ENCODE measurements at places on chromosomes 11 and 22.
A peak's percentile ranks its signal among the peaks of the same experiment; 100 is the strongest.

GRCh38 chr11:2302896-2303626 lies 1.2 kb downstream of the TSPAN32 start:
- DNase-seq, result no peak

GRCh38 chr11:78000193-78000592 lies 5.7 kb upstream of the INTS4 start:
- DNase-seq, result peak; percentile 44

DNA sequence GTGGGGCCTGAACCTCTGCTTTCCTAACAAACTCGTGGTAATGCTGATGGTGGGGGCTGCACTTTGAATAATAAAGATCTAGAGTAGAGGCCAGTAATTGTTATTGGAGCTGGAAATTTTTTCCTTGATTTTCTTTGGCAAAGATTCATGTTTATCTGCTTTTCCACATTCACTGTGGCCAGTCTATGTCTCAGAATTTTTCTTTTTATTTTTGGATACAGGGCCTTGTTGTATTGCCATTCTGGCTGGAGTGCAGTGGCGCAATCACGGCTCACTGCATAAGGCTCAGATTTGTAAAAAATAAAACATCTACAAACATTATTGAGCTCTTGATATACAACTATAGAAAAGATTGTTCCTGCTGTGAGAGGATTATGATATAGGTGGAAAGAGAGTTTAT lies 1.6 kb downstream of the TMEM135 start:
- DNase-seq, result no peak

DNA sequence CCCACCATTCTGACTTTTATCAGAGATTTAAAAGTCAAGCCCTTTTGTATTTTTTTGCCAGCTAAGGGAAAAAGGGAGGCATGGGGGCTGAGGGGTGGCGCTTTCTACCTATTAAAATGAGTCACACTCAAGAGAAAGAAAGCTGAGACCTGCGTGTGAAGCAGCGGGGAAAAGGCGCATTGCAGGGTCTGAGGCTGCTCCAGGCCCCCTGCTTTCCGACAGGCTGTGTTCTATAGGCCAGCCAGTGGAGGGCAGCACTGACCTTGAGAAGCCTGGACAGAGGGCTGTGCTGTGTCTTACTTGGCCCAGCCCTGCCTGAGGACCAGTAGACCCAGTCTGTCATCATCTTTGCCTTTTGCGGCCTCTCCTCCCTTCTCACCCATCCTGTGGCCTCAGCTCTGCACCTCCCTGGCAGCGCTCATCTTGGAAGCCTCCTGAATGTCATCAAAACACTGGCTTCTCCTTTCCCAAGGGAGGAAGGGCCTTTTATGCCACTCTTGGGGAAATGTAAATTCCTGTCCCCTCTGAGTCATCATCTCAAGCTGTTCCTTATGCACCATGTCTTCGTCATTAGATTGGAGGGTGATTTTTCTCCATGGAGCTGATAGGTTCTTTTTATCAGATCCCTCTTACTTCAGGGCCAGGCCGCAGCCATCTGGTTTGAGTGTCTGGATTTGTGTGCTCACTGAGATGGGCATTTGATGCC lies 12.6 kb upstream of the MAPK8IP1 start:
- DNase-seq, result no peak

DNA sequence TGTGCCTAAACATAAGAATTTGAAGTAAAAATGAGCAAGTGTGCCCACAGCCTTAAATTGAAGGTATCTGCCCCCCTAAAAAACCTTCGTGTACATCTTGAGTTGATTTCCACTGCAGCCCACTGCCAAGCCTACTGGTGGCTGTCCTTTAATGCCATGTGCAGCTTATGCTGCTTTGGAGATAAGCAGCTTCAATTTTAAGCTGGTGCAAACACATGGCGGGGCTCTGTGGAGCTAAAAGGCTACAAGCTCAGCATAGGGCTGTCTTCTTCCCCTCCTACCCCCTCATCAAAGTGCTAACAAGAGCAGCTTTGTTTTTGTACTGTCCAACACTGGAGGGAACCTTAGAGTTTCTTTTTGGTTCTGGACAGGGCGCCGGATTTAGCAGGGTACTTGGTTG lies 128.5 kb upstream of the LMO1 start:
- DNase-seq, result no peak

DNA sequence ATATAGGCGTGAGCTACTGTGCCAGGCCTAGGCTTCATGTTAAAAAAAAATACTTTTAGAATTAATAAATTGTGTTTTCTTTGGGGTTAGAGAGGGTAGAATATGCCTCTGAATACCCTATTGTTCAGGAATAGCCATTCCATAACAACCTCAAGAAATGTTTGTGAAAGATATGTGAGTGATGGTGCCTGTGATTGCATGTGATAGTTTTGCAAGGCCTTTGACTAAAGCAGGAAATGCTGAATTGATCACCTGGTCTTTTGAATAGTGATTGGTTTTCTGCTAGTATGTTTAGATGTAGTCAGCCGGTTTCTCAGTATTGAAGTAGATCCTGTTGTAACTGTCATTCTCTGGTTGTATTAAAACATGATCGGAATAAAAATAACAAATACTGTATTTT lies 73.4 kb downstream of the UVRAG start:
- DNase-seq, result no peak
